ENCODE measurements at places on chromosomes 2 and 18.

- no peak for DNase-seq
Measured at GRCh38 chr2:196316050-196316430, 144.7 kb upstream of the STK17B start.

DNA sequence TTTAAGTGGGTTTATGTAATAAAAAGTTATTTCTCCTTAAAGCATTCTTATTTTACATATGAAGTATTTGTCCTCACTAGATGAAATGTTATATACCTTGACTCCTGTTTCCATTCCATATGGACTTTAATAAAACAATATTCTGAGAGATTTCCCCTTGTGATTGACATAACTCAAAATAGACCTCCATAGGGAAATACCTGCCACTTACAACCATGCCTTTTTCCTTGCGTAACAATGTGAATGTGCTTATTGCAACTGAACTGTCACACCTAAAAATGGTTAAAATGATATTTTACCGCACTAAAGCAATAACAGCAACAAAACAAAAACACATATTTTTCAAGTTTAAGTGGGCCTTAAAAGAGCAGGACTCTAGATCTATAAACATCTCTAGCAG lies 70.3 kb upstream of the TGIF1 start:
- no peak for DNase-seq

- DNase-seq = no peak
Measured at GRCh38 chr2:189555232-189555631, 25.4 kb downstream of the SLC40A1 start.

GRCh38 chr2:161238560-161239325 lies 69.5 kb upstream of the PSMD14 start:
- no peak for DNase-seq

GRCh38 chr18:67117804-67118203 lies 398.7 kb downstream of the DSEL start:
- no peak for DNase-seq

- DNase-seq = no peak
Measured at GRCh38 chr2:60033325-60033724, 520.1 kb downstream of the BCL11A start.

- DNase-seq = no peak
Measured at GRCh38 chr18:10094655-10095054, 180.8 kb downstream of the VAPA start.

DNA sequence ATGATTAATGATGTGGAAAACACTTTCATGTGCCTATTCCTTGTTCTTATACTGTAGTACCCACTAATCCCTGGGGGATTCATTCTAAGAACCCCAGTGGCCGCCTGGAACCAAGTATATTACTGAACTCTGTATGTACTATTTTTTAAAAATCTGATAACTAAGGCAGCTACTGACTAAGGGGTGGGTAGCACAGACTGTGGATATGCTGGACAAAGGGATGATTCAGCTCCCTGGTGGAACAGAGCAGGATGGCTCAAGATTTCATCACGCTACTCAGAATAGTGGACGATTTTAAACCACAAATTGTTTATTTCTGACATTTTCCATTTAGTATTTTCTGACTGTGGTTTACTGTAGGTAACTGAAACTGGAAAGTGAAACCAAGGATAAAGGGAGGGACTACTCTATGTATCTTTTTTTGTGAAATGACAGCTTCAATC lies 41.8 kb upstream of the CDC42EP3 start:
- DNase-seq = no peak

DNA sequence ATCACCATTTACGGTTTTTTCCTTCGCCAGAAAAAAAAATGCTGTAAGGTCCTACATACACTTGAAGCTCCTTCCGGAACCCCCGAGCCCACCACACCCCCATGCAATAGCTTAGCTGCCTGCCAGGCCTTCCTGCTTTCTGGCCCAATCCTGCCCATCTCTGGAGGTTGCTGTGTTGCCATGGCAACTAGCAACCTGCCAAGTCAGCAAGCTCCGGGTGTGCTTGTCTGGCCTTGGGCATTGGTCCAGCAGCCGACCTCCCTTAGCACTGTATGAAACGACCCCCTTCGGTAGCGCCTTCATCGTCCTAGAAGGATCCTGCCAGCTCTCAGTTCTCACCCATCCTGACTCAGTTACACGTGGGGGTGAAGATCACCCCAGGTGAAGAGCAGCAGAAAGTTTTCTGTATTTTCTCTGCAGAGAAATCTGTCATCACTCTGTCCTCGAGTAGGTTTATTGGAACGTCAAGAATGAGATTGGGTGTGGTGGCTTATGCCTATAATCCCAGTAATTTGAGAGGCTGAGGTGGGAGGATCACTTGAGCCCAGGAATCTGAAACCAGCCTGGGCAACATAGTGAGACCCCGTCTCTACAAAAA lies 47.4 kb upstream of the MTCL1 start:
- DNase-seq = no peak

GRCh38 chr2:86032861-86033595 lies 72.7 kb downstream of the POLR1A start:
- DNase-seq = no peak

DNA sequence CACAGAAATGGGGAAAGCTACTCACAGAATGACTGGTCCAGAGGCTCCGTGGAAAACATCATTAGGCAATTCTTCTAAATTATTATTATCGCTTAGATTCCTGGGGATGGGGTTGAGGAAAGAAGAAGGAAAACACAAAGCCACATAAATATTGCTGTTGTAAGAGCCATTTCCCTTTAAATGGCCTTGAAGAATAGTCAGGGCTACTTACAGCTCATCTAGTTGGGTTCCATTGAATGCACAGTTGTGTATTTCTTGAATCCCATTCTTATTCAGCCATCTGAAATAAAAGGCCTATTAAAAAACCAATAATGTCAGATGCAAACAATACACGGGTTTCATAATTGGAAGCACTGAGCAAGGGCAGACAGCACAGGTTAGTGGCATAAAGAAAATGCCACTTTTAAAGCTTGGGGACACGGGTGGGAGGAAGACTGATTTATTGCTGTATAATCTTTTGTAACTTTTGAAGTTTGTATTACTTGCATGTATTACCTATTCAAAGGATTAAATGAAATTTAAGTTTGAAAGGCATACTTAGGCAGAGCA lies 171.4 kb downstream of the FSHR start:
- DNase-seq = no peak

DNA sequence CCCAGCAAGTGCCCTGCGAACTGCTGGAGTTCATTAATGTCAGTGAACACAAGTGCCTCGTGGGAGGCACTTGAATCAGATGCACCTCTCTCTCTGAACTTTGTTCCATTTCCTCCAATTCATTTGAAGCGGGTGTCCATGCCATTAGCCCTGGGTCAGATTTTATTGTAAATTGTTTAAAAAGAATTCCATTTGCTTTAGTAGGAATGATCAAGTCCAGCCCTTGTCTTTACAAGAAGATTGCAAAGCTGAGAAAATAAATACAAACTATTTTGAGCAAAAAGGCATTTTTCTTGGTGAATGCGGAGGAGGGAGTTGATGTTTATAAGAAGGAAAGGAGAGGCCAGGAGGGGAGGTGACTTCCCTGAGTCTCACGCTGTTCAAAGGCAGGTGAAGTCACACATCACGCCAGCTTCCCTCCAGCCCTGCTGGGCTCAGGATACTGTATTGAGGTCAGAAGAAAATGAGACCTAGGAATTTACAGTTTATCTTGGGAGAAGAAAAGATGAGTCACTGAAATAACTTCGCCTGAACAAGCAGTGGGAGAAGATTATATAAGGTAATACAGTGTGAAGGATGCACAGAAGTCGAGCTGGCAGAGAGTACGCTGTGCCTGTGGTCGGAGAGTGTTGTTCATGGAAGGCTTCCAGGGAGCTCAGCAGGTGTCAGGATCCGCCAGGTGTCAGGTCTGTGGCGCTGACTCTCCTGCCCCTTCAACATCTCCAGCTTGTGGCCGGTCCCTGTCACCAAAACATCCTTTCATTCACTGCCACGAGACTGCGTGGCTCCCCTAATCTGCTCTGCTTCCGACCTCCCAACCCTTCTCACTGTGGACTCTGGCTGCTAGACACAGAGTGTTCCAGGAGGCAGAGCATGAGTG lies 36.5 kb downstream of the EFR3B start:
- DNase-seq = no peak

DNA sequence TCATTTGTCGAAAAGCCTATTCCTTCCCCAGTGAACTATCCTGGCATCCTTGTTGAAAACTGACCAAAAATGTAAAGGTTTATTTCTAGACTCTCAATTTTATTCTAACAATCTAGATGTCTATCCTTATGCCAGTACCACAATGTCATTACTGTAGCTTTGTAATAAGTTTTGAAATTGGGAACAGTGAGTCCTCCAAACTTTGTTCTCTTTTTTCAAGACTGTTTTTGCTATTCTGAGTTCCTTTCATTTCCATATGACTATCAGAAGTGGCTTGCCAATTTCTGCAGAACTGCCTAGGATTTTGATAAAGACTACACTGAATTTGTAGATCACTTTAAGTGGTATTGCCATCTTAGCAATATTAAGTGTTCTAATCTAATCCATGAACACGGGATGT lies 9.7 kb downstream of the STARD7 start:
- no peak for DNase-seq

DNA sequence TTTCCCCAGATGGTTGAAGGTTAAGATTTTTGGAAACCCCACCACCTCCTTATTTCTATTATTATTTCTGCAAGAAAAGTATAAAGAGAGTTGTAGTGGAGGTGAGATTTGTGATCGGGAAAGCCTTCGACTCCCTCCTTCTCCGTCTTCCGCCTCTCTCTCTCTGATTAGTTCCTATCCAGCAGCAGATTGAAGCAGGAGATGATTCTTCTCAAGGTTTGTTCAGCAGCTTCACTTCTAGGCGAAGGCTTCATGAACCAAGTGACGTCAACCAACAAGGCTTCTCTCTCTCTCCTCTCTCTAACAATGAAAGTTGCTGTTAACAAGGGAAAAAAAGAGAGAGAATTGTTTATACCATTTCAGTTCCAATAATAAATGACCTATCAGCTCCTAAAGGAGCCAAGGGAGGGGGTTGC lies at the start of gene BAZ2B:
TSS of gene BAZ2B (minus strand) at position 263 of the 416 bp plus-strand sequence. CDS start 137,829 bp downstream, outside the sequence.
- no peak for DNase-seq

GRCh38 chr2:168874368-168875054 lies 15.7 kb downstream of the SPC25 start:
- no peak for DNase-seq

DNA sequence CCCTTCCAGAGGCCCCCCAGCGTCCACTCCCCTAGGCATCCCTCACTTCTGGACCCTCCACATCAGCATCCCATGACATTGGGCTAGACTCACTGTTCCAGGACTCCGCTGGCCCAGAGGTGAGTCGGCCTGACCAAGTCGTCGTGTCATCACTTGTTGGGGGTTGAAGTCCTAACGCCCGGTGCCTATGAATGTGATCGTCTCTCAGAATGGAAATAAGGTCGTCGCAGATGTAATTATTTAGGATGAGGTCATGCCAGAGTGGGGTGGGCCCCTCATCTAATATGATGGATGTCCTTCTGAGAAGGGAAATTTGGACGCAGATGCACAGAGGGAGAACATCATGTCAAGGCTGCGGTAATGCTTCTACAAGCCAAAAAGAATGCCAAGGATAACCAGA lies 142.7 kb downstream of the AGAP1 start:
- DNase-seq = no peak

DNA sequence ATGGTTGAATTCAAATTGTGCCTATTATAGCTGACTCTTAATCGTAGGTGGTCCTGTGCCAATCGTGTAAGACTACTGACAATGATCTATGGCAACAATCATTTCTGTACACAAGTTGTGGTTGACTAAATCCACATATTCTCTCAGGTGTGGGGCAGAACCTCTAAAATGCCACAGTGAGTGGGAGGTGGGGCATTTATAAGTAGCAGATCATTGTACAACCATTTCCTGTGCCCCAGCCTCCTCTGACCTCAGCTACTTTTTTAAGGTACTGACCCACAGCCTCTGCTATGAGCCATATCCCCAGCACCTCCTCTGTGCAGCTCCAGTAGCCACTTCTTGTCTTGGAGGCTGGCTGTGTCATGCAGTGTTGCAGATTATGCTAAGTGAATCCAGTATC lies 48.6 kb upstream of the RAPH1 start:
- no peak for DNase-seq

DNA sequence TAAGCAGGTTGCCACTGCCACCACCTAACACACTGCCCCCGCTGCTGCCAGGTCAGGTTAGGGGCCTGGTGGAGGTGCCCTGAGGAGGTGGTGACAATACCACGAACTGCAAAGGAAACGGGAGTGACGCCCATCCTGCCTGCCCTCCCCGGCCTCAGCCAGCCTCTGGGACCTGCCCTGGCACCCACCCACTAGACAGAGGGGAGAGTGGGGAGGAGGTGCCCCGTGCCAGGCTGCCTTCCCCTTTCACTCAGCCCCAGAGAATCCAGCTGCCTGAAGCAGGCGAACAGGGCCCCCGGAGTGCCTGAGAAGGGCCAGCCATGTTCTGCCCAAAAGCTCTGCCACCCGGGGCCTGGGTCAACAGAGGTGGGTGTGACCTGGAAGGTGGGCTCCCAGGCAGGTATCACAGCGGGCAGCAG lies 44.5 kb upstream of the FOSL2 start:
- no peak for DNase-seq

GRCh38 chr2:15006667-15007066 lies 374.1 kb downstream of the LRATD1 start:
- no peak for DNase-seq

GRCh38 chr2:84870306-84870705 lies 10.6 kb downstream of the TRABD2A start:
- DNase-seq = no peak

DNA sequence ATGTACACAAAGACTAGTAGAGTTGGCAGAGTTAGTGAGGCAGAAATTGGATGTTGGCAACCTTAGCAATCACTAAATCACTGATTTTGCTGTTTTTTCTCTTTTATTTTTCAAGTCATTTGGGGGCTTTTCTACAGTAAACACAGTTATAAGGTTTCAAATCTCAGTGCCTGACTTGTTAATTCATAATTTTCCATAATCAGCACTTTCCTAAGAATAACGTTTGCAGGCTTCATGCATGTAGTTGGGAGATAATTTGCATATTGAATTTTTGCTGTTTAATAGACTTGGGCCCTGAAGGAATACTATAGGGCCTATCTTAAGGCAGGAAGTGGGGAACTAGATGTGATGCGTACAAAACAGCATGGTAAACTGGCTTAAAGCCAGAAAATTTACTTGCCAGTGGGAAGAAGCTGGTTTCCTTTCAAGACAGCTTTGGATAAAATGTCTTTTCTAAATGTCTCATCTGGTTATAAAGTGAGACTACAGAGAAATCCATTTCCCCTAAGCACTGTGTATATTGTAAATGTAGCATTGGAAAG lies 127.2 kb upstream of the SMIM21 start:
- DNase-seq = no peak

GRCh38 chr18:28109781-28110560 lies 67.0 kb downstream of the CDH2 start:
- DNase-seq = no peak

Measured in stimulated activated CD4-positive, alpha-beta T cell treated with anti-CD3 and anti-CD28 coated beads, Interleukin-2, amount 100 ng/mL, for 48 hours (primary cell).